Hepatic stellate cell (primary cell): ENCODE measurements at places on chromosomes 7 and 10.

- no peak for DNase-seq
Measured at GRCh38 chr10:132565516-132566209, 28.1 kb downstream of the INPP5A start.

DNA sequence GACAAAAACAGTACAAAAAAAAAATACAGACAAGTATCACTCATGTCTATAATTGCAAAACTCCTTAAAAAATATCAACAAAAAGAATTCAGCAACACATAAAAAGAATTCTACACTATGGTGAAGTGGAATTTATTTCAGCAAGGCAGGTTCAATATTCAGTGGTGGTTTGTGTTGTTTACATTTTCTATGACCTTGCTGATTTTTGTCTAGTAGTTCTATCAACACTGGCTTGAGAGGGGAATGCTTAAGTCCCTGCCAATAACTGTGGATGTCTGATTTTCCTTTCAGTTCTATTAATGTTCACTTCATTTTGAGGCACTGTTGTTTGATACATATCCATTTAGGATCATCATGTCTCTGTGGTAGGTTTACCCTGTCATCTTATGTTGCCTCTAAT is 58.5 kb downstream of the CADPS2 start:
- DNase-seq, result no peak

DNA sequence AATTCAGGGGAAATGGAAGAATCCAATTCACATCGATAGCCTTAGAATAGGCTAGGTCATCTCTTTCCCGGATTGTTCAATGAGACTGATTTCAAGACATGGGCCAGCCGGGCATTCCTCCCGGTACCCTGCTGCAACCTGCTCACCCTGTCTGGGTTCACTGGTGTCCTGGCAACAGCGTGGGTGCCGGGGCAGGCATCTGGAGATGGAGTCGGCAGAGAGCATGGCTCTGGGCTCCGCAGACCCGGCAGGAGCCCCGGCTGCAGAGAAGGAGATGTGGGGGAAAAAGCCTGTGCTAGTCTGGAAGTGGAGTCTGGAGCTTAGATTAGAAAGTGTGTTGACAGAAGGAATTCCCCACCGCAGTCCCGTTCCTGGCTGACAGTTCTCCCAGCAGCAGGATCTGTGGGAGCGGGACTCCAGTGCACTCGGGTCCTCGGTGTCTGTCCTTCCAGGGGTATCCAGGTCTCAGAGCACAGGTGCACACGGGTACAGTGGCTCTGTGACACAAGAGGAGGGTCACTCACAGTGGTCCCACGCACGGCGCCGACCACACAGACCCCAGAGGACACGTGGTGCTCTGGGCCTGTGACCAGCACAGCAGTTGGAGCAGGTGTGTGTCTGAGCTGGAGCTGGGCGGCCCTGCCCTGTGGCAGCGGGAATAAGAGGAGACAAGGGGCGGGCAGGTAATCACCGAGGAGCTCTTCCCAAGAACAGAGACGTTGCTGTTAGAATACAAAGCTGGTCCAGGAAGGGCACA is 65.7 kb upstream of the PITRM1 start:
- DNase-seq, result no peak

- no peak for DNase-seq
Measured at GRCh38 chr10:116669832-116670644, 49.3 kb downstream of the PNLIPRP2 start.

- DNase-seq, result no peak
Measured at GRCh38 chr7:7274782-7275181, 92.4 kb downstream of the C1GALT1 start.

GRCh38 chr7:50869108-50869725 is 86.5 kb upstream of the GRB10 start:
- DNase-seq, result peak; percentile 79

- DNase-seq, result peak; percentile 64
Measured at GRCh38 chr10:22599048-22599561, 115.3 kb downstream of the PIP4K2A start.

GRCh38 chr10:88278912-88279311 is 304.2 kb downstream of the RNLS start:
- DNase-seq, result no peak

GRCh38 chr7:106010331-106010730 is 47.3 kb downstream of the CDHR3 start:
- DNase-seq, result no peak

DNA sequence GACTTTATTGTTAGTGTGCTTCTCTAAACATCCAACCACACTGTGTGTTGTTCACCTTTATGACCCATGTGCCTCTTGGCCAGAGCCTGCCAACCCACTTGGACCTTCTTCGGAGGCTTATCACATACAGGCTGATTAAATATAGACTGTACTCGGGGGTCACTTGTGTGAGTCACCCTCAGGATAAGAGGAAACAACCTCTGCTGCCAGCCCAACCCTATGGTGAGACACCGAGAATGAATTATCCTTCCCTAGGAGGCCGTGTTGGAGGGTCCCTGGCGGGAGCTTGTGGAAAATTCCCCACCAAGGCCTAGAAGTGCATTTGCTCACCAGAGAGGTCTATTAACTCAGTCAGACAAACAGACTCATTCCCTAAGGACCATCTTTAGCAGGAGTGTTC is 63.0 kb downstream of the FAS start:
- no peak for DNase-seq

DNA sequence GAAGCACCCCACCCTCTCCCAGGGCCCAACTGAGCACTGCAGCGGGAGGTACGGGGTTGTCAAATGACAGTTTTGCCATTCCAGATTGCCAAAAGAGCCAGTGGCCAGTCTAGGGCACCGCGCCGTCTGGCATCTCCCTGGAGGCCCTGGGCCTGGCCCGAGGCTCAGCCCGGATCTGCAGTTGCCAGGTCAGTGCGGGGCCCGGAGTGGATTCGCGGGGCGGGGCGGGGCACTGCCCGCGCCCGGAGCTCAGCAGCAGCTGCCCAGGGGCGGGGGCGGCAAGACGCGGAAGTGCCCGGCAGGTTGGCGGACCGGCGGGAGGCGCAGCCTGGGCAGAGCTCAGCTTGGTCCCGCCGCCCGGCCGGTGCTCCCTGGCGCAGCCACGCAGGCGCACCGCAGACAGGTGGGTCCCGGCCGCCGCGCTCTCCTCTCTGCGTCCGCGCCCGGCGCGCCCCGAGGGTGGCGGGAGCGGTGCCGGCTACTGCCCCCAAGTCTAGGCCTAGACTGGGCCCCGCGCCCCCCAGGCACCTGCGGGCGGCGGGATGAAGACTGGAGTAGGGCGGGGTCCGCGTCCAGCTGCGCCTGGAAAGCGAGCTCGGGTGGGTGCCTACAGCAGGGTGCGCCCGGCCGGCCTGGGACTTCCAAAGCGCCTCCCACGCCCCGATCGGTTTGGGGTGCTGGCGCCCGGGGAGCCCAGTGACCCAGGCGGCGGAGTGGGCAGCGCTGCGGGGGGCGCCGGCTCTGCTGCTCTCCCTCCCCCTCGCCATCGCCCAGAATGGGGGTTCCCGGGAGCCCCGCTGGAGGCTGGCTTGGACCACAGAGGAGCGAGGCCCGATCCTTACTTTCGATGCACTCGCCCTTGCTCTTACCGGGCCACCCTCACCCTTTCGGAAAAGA is at the start of gene IRF5:
IRF5 (plus strand) TSS at position 281 of the 897 bp plus-strand sequence. CDS start 4,155 bp downstream, outside the sequence.
- no peak for DNase-seq
